ENCODE measurements at places on chromosomes 7 and 10.

DNA sequence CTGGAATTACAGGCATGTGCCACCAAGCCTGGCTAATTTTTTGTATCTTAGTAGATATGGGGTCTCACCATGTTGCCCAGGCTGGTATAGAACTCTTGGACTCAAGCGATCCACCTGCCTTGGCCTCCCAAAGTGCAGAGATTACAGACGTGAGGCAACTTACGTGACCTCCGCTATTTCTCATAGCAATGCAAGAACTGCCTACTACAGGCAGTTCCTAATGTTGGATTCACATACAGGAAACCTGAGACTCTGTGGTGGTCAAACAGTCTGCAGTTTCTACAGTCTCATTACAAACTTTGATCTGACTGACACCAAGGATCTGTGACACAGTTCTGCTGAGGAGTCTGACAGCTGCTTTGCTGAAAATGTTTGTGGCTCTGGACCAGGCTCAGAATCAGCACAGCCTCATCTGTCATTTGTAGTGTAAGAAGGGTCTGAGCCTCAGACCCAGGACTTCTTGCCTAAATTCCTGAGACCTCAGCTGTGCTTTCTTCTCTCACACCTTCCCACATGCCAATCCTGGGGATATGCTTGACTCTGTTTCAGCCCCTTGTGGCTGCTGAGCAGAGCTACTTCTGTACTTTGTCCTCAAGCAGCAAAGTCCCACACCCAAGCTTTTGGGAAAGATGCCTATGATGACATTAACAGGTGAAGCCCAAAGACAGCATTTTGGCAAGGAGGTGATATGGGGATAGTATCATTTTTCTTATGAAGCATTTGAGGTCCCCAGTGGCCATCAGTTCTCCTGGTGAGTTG lies 48.0 kb upstream of the CYP2C9 start:
- DNase-seq: no peak

DNA sequence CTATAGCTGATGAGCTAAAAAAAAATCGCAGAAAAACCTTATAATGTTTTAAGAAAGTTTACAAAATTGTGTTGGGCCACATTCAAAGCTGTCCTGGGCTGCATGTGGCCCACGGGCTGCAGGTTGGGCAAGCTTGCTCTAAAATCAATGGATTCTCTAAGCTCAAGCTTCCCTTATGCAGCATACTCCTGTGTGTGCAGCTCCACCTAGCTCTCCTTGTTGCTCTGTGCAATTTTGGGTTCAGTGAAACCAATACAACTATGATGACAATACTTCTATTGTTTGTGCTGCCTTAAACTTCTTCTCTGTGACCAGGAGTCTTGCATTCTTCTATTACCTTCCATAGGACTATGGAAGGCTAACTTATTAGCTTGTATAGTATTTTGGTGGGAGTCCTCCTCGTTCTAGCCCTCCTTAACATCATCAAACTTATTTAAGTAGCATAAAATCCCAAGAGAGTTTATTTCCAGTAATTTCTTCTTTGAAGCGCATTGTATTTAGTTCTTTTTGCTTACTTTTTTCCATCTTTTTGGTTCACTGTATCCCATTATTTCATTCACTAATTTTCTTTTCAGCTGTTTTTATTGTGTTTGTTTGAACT lies 170.9 kb upstream of the SMIM30 start:
- no peak for DNase-seq

GRCh38 chr7:55532150-55532917 lies 40.0 kb downstream of the VOPP1 start:
- DNase-seq: no peak

GRCh38 chr7:14521183-14521582 lies 381.4 kb downstream of the DGKB start:
- no peak for DNase-seq

DNA sequence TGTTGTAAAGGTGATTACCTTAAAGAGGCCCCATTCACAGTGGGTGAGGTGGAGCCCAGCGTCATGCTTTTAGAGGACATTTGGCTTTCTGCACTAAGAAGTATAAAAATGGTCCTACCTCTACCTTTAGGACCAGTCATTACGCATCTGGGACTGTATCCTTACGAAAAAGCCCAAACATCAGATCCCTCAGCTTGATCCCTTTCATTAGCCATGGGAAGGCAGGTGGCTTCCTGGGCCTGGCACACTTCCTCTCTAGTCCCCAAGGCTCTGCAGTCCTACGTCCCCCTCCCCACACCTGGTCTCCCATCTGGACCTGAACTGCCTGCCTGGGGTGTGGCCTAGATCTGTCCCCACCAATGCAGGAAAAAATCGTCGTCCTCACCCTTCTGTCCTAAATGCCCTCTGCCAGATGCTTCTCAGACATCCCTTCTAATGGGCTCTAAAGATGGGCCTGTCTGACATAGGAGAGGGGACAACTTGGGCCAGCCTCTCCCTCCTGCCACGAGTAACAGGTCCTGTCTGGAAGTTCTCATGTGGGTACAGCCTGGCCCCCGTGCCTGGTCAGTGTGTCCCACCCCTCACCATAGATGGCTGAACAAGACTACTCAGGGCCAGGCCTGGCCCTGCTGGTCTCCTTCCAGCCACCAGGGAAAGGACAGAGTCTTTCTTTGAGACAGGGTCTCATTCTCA lies 11.8 kb upstream of the SLC18A3 start:
- no peak for DNase-seq

GRCh38 chr7:50303335-50304128 lies 984 bp upstream of the IKZF1 start:
- DNase-seq: no peak

- no peak for DNase-seq
Measured at GRCh38 chr10:102413053-102413705, 5.4 kb downstream of the PSD start.

DNA sequence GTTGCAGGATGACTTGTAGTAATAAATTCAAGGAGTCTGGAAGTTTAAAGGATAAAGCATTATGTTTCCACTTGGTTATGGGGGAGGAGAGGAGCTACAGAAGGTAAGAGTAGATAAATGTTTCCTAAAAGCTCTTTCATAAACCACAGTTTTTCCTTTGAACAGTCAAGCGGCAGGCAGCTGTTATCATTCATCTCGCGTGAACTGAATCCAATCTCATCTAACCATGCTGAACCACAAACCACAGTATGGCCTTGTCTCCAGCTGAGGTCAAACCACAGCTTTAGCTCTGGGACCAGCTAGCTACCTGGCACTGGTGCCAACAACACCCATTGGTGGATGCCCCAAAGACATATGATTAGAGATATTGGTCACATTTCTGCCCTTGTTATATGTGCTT lies 63.3 kb downstream of the NOC3L start:
- no peak for DNase-seq

GRCh38 chr10:132355297-132355696 lies 23.3 kb downstream of the LRRC27 start:
- DNase-seq: no peak
